ENCODE measurements at places on chromosomes 2 and 18. TPM values are rescaled to one million over a fixed set of nuclear protein-coding genes. Genes with fewer than 3 reads are reported as not detected.

Gene DSG2
- 5.2 TPM for total RNA-seq

Gene FN1
- total RNA-seq = 31,457 TPM

Gene PSMA8
- not detected for total RNA-seq

Gene POTEC
- total RNA-seq = under 0.01 TPM

Gene TEX44
- total RNA-seq = not detected

Gene ESPNL
- 2.5 TPM for total RNA-seq

Gene DNAH6
- total RNA-seq = 0.13 TPM

Gene GALNT13
- 0.20 TPM for total RNA-seq

Gene SP9
- not detected for total RNA-seq

Gene AQP12B
- not detected for total RNA-seq

Gene CPO
- not detected for total RNA-seq

Gene DPYSL5
- total RNA-seq = not detected

Gene PTGR3
- total RNA-seq = 10.0 TPM

Gene SERPINB10
- not detected for total RNA-seq

Gene IWS1
- total RNA-seq = 28.5 TPM

Gene SLC14A1
- 167 TPM for total RNA-seq

Gene TRIB2
- 109 TPM for total RNA-seq

Gene SYT4
- total RNA-seq = not detected

Gene FER1L5
- total RNA-seq = 0.78 TPM

Measured in smooth muscle cell of the pulmonary artery (primary cell).